ENCODE measurements at places on chromosomes 11 and 22.

GRCh38 chr11:12315024-12315423 is 62.3 kb upstream of the PARVA start:
- DNase-seq, result no peak

DNA sequence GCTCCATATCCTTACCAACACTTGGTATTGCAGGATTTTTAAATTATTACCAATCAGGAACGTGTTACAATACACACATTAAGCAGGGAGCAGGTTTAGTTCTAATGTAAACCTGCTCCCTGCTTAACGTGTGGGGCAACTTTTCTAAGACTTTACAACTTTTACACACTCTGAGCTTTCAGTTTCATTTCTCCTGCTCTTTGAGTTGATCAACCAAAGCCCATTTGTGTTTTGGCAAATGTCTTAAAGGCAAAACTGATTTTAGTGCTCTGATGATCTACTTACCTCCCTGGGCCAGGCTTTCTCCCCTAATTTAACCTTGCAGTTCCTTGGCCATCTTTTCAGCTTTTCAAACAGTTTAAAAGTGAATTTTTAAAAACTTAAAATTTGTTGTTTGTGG is 70.9 kb downstream of the ZBTB44 start:
- DNase-seq, result no peak

DNA sequence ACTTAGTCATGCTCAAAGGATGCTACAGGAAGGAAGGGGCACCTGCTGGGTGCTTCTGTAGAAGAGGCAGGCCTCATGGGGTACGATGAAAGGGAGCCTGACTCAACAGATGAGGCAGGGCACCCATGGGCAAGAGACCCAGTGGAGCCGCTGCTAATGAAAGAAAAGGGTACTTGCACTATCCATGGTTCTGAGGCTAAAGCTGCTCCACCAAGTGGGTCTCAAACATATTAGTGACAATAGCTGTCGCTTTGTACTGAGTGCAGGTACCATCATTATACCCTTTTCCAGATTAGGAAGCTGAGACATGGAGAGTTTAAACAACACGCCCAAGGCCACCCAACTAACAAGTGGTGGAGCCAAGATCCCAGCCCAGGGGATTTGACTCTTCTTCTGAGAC is 127.5 kb upstream of the SERPIND1 start:
- no peak for DNase-seq

- DNase-seq, result peak; percentile 95
Measured at GRCh38 chr11:73982990-73983740, 522 bp upstream of the UCP2 start.

GRCh38 chr11:125111001-125111342 is 454 bp downstream of the TMEM218 start:
- peak; percentile 40 for DNase-seq

DNA sequence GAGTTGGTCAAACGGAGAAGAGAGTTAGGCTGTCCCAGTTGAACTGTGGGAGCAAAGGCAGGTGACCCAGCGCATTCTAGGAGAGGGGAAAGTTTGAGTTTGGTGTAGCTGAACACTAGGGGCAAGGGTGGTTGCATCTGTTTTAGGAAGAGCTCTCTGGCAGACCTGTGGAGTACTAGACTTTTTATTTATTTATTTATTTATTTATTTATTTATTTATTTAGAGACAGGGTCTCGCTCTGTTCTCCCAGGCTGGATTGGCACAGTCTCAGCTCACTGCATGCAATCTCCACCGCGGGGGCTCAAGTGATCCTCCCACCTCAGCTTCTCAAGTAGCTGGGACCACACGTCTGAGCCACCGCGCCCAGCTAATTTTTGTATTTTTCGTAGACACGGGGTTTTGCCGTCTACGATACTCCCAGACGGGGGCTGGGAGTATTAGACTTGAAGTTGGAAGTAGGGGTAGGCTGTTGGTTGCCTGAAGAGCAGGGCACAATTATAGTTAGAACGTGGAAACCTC is 950 bp upstream of the ACER3 start:
- DNase-seq, result no peak

- no peak for DNase-seq
Measured at GRCh38 chr11:83773950-83774880, 488.0 kb upstream of the CCDC90B start.

- DNase-seq, result no peak
Measured at GRCh38 chr11:6799402-6799801, at the start of gene OR6A2. Gene OR6A2 (minus strand): TSS chr11:6799689. CDS start chr11:6795708, 3,981 bp downstream.

GRCh38 chr11:65132988-65133700 is 1.2 kb downstream of the SYVN1 start:
- peak; percentile 80 for DNase-seq

DNA sequence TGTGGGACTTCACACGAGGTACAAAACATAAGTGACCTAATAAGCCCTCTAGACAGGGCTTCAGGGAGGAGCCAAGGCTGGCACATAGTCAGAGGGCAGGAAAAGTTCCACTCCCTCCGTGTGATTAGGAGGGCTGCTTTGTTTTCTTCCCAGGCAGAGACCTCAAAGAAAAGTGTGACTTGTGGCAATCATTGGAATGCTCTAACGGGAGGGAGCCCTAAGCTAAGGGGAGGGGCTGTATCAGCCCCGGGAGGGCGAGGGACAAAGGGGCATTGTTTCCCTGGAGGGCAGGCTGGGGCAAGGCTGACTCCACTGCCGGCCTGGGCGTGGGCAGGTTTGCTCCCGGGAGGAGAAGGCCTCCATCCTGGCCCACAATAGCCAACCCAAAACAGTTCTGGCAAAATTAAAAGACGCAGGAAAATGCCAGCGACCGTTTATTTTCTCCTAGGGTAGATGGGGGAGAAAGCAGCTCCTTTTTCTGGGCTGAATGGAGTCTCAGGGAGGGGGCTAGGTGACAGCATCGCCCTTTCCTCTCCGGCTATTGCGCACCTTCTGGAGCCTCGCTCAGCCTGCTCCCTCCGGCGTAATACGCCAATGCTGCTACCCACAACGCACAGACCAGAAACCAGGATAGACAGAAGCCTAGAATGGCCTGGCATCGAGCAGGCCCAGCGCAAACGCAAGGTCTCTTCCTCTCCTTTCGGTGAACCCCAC is 60.2 kb downstream of the ENDOD1 start:
- DNase-seq, result no peak

DNA sequence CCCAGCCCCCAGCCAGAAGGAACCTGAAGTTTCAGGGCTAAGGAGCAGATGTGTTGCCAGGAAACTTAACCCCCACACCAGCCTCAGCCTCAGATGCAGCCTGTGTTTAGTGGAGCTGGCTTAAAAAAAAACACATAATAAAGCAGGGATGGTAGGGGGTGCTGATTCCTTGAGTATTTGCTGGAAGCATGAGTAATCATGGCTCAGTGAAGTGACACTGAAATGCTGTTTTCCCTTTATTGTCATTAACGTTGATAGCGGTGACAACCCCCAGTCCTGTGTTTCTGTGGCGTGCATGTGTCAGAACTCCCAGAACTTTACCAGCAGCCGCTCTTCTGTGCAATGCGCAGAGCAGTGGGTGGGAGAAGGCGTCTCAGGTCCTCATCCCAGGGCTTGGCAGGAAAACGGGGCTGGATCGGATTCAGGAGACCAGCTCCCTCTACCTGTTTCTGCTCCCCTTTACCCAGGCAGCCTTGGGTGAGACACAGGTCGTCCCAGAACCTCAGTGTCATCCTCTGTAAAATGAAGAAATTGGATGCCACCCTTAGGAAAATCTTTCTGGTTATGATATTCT is 1282.1 kb downstream of the TBC1D22A start:
- no peak for DNase-seq

- DNase-seq, result no peak
Measured at GRCh38 chr11:86469491-86470388, 95.1 kb downstream of the CCDC81 start.

DNA sequence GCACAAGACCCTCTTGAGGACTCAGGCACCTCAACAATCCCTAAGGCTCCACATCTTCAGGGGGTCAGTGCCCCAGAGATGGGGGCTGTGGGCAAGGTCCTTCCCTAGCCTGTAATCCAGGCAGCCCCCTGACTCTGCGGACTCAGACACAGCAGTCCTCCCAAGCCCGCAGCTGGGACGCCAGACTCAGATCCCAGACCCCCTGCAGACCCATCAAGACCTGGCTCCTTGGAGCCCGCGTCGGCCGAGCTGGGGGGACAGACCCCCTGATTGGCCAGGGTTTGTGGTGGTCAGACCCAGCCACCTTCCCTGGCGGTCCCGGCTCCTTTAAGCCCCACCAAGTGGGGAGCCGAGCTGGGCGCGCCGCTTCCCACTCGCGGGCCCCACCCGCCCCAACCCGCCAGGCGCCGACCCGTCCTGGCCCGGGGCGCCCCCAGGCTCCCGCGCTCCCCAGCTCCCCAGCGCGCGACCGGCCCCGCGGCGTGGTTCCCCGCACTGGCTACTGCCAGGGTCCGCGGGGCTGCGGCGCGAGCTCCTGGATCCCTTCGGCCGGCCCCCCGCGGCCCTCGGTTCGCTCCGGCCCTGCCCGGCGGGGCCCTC is 458 bp downstream of the OSBPL5 start:
- DNase-seq, result peak; percentile 35

GRCh38 chr11:128905345-128906184 is 14.4 kb downstream of the KCNJ5 start:
- DNase-seq, result peak; percentile 55

- DNase-seq, result no peak
Measured at GRCh38 chr22:40042312-40042711, 47.6 kb downstream of the FAM83F start.

GRCh38 chr11:104570078-104570701 is 328.1 kb downstream of the CASP12 start:
- no peak for DNase-seq

GRCh38 chr11:27020751-27021150 is 19.9 kb upstream of the BBOX1 start:
- no peak for DNase-seq

GRCh38 chr22:27513021-27513420 is 288.5 kb downstream of the MN1 start:
- DNase-seq, result no peak

GRCh38 chr11:95993438-95994298 is 69.8 kb upstream of the MTMR2 start:
- no peak for DNase-seq

DNA sequence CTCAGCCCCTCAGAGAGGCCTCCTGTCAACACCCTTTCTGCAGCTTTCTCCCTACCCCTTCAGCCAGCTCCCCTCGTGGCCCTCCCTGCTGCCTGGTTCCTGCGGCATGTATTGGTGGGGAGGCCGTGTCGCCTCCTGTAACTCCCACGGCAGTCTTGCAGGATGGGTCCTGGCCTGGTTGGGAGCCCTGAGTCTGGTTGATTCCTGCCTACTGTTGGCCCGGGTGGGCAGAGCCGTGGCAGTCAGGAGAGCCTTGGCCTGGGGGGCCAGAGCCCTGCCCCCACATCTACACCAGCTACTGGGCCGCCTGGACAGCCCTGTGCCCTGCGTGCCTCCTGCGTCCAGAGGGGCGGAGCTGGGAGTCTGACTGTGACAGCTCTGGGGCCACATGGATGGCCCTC is 30.3 kb upstream of the GRAMD4 start:
- no peak for DNase-seq

DNA sequence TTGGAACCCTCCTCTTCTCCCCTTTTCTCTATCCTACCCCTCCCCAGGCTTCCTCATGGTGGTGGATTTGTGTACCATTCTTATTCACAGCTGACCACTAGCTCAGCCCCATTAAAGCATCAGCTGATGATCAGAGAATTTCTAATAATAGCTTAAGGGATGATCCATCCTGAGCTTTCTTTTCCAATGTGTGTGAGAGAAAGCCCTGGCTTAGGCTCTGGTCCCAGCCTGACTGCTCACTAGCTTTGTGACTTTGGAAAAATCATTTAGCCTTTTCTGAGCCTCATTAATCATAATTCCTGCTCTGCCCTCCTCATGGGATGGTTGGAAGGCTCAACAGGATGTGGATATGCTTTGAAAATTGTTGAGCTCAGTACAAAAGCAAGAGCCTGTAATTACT is 26.3 kb upstream of the CCDC90B start:
- no peak for DNase-seq

- DNase-seq, result no peak
Measured at GRCh38 chr11:35218956-35219355, 80.0 kb downstream of the CD44 start.

- DNase-seq, result no peak
Measured at GRCh38 chr22:49997251-49997599, 15.3 kb downstream of the IL17REL start.

All from activated T-cell treated with anti-CD3 and anti-CD28 coated beads, Interleukin-2, amount 50 U/mL, for 48 hours (primary cell).